HFF-Myc (cell line): ENCODE measurements at places on chromosomes 2 and 18.

GRCh38 chr2:219207884-219208740 lies 1.5 kb downstream of the ZFAND2B start:
- DNase-seq, result no peak

GRCh38 chr2:239199041-239199768 lies 201.6 kb downstream of the HDAC4 start:
- DNase-seq, result no peak

DNA sequence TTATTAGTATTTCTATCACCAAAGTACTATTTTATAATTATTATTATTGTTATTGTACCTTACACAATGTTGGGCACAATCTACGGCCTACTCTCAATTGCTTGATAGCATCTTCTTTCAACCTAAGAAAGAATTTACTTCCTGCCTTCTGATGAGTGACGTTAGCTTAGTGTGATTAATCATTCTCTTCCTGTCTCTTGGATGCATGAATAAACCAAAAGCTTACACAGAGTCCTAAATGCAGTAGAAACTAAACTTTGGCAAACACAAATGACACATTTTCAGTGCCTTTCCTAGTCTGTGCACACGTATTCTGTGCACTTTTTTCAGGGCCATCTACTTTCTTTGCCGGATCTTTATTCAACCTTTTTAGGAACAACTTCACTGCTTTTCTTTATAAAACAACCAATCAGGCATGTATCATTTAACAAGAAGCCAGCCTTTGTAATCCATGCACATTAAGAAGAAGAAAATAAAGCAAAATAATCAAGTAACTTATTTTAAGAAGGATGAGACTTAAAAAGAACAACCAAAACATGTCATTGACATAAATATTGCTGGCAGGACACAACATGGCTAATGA lies 19.1 kb downstream of the TRAK2 start:
- DNase-seq, result no peak

GRCh38 chr2:196266855-196267254 lies 95.5 kb upstream of the STK17B start:
- no peak for DNase-seq

GRCh38 chr2:20062615-20063545 lies 11.5 kb upstream of the LAPTM4A start:
- DNase-seq, result no peak

GRCh38 chr2:16481351-16481750 lies 184.3 kb downstream of the CYRIA start:
- no peak for DNase-seq

DNA sequence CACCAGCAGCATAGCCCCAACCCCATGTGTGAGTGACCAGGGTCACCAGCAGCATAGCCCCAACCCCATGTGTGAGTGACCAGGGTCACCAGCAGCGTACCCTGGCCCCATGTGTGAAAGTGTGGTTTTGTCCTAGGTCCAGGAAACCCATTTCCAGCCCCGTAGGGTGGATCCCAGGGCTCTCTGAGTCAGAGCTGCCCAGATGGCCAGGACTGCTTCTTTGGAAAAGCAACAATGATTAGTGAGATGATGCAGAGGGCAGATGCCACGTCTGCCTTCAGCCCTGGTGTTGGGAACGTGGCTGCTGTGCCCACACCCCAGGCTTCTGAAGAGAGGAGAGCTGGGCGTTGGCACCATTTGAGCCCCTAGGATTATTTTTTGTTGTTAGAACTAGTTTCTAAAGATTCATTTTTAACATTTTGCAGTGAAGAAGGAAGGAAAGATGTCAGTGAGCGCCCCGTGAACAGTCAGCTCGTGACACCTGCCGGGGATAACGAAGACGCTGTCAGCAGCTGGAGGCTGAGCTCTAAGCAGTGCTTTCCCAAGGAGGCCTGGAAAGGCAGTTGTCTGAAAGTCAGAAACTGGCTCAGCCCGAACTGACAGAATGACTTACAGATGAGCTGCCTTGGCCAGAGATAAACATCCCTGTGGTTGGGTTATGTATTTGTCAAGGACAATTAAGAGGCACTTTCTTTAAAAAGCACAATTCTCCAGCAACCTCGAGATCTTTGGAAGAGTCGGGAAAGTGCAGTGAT lies 32.1 kb upstream of the KCNG2 start:
- DNase-seq, result no peak

- DNase-seq, result no peak
Observed at GRCh38 chr18:74994502-74995418, 214.2 kb downstream of the PTGR3 start.

DNA sequence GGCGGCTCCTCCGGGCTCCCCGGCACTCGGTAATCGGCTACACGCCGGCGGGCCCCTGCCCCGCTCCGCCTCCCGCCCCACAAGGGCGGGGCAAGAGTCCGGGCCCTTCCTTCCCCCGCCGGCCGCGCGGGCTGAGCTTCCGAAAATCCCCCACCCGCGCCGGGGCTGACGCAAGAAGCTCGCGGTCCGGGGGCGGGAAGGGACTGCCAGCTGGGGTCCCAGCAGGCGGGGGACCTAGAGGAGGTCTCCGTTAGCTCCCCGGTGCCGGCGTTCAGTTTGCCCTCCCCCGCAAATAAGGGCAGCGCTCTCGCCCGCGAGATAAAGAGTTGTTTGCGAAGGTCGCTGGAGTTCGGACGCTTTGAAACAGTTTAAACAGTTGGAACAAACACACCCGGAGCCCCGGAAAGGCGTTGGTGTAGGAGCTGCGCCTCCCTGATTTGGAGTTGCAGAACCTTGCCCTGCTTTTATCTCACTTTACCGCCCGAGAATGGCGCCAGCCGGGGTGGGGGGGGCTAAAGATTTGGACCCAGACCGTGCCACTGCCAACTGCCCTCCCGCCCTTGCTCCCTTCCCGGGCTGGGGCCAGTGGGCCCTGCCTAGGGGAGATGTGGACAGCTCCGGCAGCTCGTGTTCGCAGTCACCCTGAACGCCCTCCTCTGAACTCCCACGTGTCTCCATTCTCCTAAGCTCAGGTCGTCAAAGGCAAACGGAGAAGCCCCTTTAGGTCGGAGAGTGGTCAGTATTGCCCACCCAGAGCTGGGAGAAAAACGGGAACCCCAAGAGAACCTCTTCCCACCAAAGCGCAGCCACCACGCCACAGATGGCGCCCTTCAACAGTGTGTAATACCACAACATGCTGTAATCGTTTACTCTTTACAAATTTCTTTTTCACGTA lies at the start of gene NFE2L2:
Gene NFE2L2 (minus strand): TSS at position 35 of the 895 bp plus-strand sequence. CDS start 151 bp downstream, outside the sequence.
- DNase-seq, result peak; percentile 30

GRCh38 chr2:238720232-238720672 lies 127.6 kb upstream of the TWIST2 start:
- no peak for DNase-seq

GRCh38 chr2:130135692-130136541 lies 6.9 kb upstream of the POTEF start:
- no peak for DNase-seq

- DNase-seq, result no peak
Observed at GRCh38 chr2:156800781-156801361, 364.7 kb downstream of the GPD2 start.

DNA sequence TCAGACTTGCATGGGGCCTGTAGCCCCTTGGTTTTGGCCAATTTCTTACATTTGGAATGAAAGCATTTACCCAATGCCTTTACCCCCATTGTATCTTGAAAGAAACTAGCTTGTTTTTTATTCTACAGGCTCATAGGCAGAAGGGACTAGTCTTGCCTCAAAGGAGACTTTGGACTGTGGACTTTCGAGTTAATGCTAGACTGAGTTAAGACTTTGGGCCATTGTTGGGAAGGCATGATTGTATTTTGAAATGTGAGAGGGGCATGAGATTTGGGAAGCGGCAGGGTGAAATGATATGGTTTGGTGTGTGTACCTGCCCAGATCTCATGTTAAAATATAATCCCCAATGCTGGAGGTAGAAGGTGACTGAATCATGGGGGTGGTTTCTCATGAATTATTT lies 13.4 kb upstream of the WDR75 start:
- no peak for DNase-seq

DNA sequence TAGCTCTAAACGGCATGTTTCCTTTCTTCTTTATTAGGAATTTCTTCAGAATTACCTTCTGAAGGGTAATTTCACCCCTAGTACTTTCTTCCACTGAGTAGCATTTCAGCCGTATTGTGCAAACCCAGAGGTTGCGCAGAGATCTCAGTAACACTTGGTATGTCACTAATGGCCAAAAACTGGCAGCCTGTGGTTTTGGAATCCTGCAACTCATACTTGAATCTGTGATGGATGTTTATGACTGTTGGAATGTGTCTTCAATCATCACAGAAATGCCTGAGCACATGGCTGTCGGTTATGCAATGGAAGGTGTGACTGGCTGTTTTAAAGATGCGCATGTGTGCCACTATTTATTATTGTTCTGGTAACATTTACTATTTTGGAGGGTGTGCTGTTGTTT lies 100.0 kb downstream of the COLEC12 start:
- DNase-seq, result no peak

GRCh38 chr2:45156605-45157004 lies 147.4 kb upstream of the SIX2 start:
- DNase-seq, result no peak

DNA sequence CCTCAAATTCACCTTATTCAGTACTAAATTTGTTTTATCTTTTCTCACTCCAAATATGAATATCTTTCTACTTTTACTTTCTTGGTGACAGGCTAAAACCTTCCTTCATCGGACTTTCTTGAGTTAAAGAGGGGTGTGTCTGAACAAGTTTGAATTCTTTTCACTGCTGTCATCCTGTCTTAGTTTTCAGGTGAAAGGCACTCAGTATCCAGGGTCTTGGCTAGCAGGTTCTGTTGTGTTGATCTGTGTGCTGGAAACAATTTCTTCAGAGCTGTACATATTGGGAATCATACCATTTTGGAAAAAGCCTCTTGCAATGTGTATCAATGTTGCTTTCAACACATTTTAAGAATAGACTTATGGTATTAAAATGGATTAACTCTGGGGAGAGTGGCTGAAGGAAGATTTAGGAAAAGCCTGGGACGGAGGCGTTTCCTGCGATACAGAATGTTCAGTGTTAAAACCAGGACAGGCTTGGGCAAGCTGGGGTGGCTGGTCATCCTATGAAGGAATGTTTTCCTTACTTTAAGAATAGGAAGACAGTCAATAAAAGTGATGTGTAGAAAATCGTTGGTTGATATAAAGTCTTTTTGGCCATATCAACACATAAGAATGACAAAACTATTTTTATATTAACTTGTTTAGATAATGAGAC lies 350.7 kb upstream of the SPRED2 start:
- DNase-seq, result no peak

GRCh38 chr2:17270894-17271293 lies 247.3 kb downstream of the RAD51AP2 start:
- DNase-seq, result no peak

GRCh38 chr2:75246441-75247167 lies 47.3 kb upstream of the TACR1 start:
- no peak for DNase-seq

GRCh38 chr2:1543776-1544477 lies 130.7 kb downstream of the TPO start:
- DNase-seq, result no peak

DNA sequence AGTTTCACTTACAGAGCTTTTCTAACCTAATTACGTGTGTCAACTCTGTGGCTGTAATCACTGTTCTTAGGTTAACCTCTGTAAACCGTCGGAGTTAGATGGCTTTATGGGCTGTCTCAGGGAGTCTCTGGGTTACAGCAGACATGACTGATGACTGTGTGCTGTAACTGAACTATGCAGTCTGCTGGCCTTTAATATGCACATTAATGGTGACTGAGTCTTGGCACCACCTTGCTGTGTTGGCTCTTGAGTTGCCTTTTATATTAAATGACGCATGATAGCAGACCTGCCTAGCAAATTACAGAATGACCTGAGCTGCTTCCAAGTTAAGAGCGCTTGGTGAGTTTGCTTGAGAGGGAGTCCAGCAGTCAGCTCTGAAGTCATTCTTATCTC lies 90.1 kb downstream of the ACKR3 start:
- no peak for DNase-seq

GRCh38 chr2:111054791-111055691 lies 65.7 kb upstream of the BCL2L11 start:
- DNase-seq, result no peak

GRCh38 chr2:179239195-179239594 lies 25.4 kb downstream of the SESTD1 start:
- DNase-seq, result no peak

- no peak for DNase-seq
Observed at GRCh38 chr2:147327613-147328012, 517.2 kb upstream of the ACVR2A start.

DNA sequence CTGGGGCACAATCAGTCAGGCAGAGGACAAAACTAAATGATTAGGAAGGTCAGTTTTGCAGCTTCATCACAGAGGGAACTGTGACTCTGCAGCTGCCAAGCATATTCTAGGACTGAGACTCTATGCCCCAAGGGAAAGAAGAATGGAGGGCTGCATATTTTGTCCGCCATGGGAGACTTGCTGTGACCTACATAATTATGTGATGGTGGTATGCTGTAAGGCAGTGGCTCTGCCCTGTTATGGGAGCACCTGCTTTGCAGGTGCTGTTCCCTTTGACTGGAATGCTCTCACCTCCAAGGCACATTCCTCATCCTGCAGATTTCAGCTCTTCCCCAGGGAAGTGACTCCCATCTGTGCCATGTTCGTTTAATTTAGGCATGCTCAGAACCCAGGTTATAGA lies 261.9 kb upstream of the EPHA4 start:
- DNase-seq, result no peak

DNA sequence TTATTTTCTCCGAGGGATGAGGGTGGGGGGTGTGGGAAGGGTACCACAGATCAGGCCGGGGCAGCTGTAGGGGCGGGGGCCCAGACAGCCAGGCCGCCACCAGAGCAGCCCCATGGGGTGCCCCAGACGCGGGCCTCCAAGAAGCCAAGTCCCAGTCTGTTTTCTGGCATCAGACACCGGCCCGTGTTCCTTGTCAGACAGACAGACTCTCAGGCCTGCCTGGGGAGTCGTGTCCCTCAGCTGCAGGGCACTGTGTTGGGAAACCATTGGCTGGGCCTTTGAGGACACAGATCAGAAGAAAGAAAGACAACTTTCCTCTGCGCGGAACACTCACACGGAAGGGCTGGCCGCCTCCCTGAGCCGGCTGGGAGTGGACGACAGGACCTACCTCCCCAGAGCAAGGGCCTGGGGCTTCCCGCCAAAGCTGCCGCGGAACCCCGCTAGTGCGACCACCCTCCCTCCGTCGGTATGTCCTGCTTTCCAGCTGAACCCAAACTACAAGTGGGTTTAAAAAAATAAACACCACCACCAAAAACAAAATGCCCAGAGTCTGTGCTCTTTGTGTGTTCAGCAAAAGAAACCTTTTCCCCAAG lies 88.0 kb downstream of the SMAD7 start:
- no peak for DNase-seq
